ENCODE measurements at places on chromosomes 11 and 22.

- no peak for DNase-seq
Measured at GRCh38 chr11:115961159-115962003, 457.2 kb upstream of the CADM1 start.

- no peak for DNase-seq
Measured at GRCh38 chr11:75298191-75298975, 53.1 kb downstream of the ARRB1 start.

DNA sequence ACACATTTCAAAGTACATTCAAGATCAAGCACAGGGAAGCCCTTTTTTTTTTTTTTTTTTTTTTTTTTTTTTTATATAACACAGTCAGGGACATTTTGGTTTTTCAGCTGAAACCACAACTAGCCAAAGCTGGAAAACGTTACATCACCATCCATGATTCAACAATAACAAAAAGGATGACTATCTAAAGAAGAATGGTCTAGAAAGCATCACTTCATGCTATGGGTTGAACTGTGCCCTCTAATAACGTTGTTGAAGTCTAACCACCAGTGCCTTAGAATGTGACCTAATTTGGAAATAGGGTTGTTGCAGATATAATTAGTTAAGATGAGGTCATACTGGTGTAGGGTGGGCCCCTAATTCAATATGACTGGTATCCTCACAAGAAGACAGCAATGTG is 46.6 kb downstream of the MTMR2 start:
- no peak for DNase-seq

DNA sequence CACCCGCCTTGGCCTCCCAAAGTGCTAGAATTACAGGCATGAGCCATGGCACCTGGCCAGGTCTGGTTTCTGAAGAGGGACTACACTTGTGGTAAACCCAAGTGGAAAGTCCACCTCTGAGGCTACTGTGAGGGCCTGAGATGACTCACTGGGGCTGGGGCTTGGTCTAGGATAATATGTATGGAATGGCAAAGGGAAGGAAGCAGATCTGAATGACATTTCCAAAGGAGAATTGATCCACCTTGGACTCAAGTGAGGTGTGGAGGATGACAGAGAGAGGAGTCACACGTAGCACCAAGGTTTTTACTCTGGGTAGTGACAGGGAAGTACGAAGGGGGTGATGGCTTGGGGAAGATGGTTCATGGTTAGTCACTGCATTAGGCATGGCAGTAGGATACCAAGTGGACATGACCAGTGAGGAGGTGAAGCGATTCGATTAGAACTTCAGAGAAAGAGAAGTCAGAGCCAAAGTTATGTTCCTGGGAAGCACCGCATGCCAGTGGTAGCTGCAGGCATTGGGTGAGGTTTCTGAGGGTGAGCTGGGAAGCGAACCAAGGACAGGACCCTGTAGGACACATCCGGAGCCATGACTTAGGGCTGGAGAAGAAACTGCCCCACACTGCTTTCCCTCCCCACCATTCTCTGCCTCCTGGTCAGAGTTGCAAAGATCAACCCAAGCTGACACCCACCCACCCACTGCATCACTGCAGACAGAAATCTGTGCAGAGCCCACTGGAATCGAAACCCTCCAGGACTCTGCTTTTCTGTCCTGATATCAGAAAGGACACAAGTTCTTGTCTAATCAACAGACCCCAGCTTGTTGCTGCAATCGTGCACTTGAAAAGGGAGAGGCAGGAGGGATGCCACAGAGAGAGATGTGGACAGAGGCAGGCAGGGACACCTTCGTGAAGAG is 13.0 kb upstream of the BCL9L start:
- no peak for DNase-seq

DNA sequence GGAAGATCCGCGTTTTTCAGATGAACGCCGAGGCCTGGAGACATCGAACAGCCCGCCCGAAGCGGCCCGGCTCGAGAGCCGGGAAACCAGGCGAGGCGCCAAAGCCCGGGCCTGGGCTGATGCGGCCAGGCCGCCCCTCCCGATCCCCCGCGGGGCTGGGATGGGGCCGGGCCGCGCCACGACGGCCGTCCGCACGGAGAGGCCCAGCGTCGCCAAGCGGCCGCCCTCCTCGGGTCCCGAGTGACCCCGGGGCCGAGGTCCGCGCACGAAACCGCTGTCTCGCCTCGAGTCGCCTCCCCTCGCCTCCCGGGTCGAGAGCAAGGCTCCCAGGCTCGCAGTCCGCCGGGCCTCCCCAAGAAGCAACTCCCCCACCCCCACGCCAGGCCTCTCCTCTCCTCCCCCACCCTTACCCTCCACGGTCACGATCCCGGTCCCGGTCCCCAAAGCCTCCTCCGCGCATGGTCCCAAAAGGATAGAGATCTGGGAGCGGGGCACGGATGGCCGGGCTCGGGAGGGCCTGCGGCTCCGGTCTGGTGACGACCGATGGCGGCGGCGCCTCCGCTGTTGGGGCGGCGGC is 482 bp downstream of the DDX17 start:
- DNase-seq, result no peak

- no peak for DNase-seq
Measured at GRCh38 chr11:83648610-83649527, 362.7 kb upstream of the CCDC90B start.
